GM12891 (cell line): ENCODE measurements at places on chromosomes 2 and 18.

- DNase-seq: no peak
Observed at GRCh38 chr2:174259981-174260380, 11.6 kb upstream of the OLA1 start.

DNA sequence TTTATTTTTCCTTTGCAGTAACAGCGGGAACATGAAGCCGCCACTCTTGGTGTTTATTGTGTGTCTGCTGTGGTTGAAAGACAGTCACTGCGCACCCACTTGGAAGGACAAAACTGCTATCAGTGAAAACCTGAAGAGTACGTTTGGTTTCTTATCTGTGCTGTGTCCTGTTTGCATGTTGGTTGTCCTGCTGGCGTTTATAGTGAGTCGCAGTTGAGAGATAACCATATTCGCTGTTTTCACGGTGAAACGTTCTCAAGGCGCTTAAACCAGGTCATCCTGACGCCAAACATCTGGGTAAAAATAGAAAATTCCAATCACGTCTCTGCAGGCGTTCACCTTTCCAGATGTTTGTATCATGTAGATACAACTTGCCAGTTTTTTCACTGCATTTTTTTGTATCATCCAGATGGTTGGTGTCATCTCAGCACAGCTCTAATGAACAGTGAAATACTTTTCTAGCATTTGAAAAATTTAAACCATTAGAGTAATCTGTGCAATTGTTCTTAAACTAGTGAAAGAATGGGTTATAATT lies 21.2 kb downstream of the CLUL1 start:
- no peak for DNase-seq

DNA sequence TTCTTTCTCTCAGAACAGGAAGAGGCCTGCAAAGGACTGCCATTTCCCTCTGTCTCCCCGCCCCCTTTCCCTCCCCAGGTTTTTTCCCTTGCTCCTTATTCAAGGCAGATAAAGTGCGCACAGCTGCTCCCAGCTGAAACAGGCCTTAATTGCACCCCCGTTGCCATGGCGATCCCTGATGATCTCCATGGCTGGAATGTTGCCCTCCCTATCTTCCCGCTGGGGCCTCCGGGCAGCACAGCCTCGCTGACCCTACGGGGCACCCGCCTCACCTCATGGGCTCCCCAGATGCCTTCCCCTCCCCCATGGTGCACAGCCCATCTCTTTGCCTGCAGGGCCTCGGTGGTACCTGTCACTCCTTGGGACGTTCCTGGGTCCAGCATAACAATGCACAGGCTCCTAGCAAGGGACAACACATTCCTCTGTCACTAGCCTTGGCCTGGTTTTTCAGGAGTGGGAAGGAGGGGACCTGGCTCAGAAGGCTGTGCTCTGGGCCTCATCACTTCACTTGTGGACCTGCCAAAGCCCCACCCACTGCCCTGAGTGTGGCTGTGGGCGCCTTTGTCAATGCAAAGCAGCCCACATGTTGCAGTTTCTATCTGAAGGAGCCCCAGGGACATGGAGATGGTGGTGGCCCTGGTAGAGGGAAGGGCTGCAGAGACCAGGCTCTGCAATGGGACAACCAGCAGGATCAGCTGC lies 115.0 kb downstream of the CELF4 start:
- DNase-seq: no peak

DNA sequence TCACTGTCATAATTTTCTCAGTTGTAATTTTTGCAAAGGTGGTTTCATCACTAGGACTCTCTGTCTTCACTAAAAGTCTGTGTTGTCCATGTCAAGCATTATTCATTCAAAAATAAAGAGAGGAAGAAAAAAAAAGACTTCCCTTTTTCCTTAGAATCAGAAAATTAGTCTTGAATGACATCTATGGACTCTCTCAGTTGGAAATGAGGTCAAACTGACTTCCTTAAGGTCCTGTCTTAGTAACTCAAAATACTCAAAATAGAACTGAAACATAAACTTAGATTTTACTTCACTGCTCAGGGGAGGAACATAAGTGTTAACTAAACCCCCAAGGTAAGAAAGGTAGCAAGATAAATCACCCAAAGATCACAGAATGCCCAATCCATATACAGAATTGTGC lies 2.2 kb upstream of the ZNF407 start:
- DNase-seq: no peak

GRCh38 chr2:69255760-69256159 lies 131.3 kb downstream of the GFPT1 start:
- no peak for DNase-seq

DNA sequence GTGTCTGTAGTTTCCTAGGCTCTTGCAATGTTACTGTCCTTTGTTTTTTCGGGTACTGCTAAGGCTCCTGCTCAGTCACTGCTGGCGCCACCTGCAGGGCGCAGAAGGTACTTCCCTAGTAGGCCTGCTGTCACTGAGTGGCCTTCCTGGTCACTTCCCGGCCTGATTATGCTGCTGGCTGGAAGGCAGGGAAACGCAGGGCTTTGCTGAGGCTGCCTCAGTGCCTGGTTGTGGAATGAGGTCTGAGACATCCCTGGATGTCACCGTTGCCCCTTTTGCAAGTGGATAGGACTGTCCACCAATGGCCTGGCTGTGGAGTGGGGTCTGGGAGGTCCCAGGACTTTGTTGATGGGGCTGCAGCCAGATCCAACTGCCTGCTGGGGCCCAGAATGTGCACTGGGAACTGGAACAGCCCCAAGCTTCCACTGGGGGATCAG lies 13.1 kb downstream of the DAW1 start:
- peak; percentile 45 for DNase-seq
